Activated CD8-positive, alpha-beta T cell treated with anti-CD3 and anti-CD28 coated beads, Interleukin-2, amount 10 ng/mL, durations not matched to agents 7 days and 5 days (primary cell): ENCODE measurements at places on chromosomes 3 and 15.

DNA sequence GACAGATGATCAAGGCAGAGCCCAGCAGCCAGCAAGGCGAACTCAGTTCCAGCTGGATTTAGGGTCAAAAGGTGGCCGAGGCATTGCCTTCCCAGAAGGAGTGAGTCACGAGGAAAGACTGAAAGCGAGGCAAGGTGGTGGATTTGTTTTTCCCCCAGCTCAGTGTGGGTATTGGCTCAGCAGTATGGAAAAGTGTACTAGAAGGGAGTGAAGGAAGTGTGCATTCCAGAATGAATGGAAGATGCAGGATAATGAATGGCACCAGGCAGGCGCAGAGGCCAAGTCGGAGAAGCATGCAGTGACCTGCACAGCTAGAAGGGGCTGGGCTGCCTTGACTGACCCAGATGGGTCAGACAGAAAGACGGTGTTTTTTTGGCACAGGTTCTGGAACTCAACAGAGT is 46.3 kb downstream of the FOXP1 start:
- peaks cover 7% of the 10 kb centered on the region for H3K36me3 ChIP-seq
- H3K27me3 ChIP-seq, result no peaks in the 10 kb centered on the region
- H3K4me3 ChIP-seq, result no peak overlapping the region
- peaks cover 7% of the 10 kb centered on the region for H3K4me1 ChIP-seq

- peak; percentile 52 for DNase-seq
- H3K36me3 ChIP-seq, result no peaks in the 10 kb centered on the region
- H3K4me3 ChIP-seq, result peak overlapping the region; percentile 84
- no peaks in the 10 kb centered on the region for H3K27me3 ChIP-seq
Measured at GRCh38 chr15:80060356-80061006, 1.0 kb downstream of the ZFAND6 start.

DNA sequence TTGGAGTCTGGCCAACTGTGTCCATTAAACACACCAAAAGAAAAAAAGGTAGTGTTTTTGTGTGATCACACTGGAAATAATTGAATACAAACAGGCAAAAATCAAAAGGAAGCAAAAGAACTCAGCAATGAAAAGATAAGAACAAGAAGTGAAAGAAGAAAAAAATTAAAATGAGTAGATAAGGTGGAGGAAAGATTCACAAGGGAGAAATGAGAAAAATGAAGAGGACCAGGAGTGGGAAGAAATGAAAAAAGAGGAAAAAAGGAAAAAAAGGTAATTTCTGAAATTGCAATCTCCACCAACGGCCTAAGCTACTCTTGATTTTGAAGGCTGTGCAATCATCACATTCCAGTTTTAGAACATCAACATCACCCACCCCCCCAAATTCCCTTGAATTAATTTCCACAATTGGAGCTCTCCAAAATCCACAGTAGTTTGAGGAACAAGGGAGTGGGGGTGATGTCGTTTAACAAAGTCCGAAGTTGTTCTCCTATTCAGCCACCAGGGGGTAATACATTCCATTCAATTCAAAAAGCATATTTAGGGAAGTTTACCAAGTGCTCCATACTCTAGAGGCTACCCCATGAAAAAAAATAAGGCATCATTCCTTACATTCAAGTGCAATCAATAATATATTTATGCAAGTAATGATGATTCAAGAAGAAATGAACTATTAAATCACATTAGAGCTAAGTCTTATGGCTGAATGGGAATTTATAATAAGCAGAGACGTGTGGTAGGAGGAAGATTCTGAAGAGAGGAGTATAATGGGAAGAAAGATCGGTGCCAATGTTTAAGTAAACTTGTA is 37.4 kb downstream of the ZNF860 start:
- H3K4me3 ChIP-seq, result no peak overlapping the region
- H3K27me3 ChIP-seq, result peaks cover 12% of the 10 kb centered on the region
- no peak overlapping the region for H3K27ac ChIP-seq
- DNase-seq, result no peak

- peaks cover 16% of the 10 kb centered on the region for H3K4me1 ChIP-seq
- H3K27ac ChIP-seq, result no peak overlapping the region
- H3K4me3 ChIP-seq, result no peak overlapping the region
Measured at GRCh38 chr3:187186801-187187421, 10.4 kb upstream of the RTP1 start.

DNA sequence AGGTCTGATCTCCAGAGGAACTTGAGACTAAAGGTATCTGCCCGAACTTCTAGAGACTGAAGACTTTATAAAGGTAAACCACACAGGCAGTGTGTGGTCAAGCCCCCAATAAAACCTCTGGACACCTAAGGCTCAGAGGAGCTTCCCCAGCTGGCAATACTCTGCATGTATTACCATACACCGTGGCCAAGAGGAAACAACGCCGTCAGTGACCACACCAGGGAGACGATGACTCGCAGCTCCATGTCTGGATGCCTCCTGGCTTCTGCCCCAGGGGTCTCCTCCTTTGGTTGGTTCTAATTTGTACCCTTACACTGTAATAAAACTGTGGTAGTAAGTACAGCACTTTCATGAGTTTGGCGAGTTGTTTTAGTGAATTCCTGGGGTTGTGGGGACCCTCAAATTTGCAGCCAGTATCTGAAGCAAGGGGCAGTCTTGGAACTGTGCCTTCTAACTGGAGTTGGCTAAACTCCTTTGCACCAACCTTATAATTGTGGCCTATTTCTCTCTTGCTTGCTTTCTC is 32.1 kb upstream of the BCL2L10 start:
- DNase-seq, result no peak
- no peak overlapping the region for H3K27ac ChIP-seq
- peaks cover 33% of the 10 kb centered on the region for H3K36me3 ChIP-seq

DNA sequence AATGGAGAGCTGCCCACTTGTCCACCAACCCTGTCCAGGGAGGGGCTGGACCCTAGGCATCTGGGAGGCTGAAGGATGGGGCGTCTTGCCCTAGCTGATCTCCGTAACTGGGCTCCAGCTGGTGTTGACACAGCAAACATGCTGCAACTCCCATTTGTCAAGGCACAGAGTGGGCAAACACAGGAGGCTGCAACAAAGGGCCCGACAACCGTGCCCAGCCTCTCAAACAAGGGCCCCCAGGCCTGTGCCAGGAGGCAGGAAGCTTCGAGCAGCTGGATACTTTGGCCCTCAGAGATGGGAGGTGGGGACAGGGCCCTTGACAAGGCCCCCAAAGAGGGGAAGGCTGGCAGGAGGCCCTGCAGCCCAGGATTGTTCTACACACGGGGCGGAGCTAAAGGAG is 64.2 kb upstream of the TMEM115 start:
- DNase-seq, result no peak
- no peaks in the 10 kb centered on the region for H3K36me3 ChIP-seq
- H3K27me3 ChIP-seq, result no peaks in the 10 kb centered on the region
- H3K4me1 ChIP-seq, result peaks cover 2% of the 10 kb centered on the region
- no peak overlapping the region for H3K4me3 ChIP-seq

- DNase-seq, result no peak
- no peak overlapping the region for H3K4me3 ChIP-seq
- no peaks in the 10 kb centered on the region for H3K4me1 ChIP-seq
- no peaks in the 10 kb centered on the region for H3K27me3 ChIP-seq
- H3K27ac ChIP-seq, result no peak overlapping the region
Measured at GRCh38 chr3:1439395-1439794, 346.6 kb downstream of the CNTN6 start.

DNA sequence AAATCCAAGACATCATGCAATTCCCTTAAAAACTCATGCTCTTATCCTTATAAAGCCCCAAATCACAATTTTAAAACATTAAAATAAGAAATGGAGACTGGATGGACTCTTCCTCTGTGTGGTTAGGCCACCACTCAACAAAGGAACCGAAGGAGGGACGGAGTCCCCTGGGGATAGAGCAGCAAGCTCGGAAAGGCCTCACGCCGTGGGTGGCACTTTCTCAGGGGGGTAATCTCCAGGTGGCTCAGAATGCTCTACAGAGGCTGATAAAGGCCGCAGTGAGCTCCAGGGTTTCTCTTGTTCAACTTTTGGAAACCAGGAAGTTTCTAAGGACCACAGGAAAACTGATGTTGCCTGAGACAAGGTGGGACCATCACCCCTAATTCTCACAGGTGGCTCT is 23.2 kb downstream of the CCR9 start:
- H3K27ac ChIP-seq, result no peak overlapping the region
- peaks cover 10% of the 10 kb centered on the region for H3K36me3 ChIP-seq
- no peak overlapping the region for H3K4me3 ChIP-seq
- DNase-seq, result no peak

- no peaks in the 10 kb centered on the region for H3K36me3 ChIP-seq
- H3K27ac ChIP-seq, result no peak overlapping the region
- no peaks in the 10 kb centered on the region for H3K27me3 ChIP-seq
Measured at GRCh38 chr3:17686613-17687012, 55.8 kb downstream of the TBC1D5 start.

GRCh38 chr3:11386465-11387113 is 114.4 kb downstream of the ATG7 start:
- H3K4me1 ChIP-seq, result peaks cover 1% of the 10 kb centered on the region
- DNase-seq, result no peak
- H3K27me3 ChIP-seq, result no peaks in the 10 kb centered on the region
- H3K27ac ChIP-seq, result no peak overlapping the region
- no peak overlapping the region for H3K4me3 ChIP-seq
- peaks cover 17% of the 10 kb centered on the region for H3K36me3 ChIP-seq

- H3K4me1 ChIP-seq, result peaks cover 2% of the 10 kb centered on the region
- no peak overlapping the region for H3K27ac ChIP-seq
- no peaks in the 10 kb centered on the region for H3K27me3 ChIP-seq
- no peak for DNase-seq
Measured at GRCh38 chr3:11553436-11554235, 90.1 kb downstream of the VGLL4 start.

DNA sequence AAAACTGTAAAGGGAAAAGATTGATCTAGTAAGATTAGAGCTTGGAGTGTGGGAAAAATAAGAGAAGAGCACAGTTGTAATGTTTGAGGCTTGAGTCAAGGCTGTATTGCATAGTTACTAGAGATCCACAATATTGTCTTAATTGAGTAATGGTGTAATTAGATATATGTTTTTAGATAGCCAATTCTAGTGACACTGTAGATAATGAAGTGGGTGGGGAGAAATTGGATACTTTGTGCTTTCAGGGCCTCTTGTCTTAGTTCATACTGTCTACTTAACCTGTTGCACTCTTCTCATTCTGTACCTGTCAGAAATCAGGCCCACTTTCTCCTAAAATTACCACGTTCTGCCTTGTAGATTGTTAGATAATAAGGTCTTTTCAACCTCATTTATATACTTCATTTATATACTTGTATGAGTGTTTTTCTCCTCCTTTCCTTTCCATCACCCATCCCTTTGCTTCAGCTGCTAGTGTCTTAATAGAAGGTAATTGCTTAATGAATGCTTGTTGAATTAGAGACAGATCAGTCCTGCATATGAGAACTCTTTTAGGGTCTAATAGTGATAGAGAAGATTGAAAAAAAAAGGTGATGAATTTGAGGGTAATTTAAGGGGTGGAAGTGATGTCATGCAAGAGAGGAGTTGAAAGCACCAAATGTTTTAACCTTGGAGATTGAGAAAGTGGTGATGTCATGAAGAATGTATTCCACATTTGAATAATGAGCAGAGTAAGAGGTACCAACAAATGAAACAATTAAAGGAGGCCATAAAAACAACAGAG is 32.0 kb downstream of the PIK3CA start:
- no peak for DNase-seq
- H3K27ac ChIP-seq, result no peak overlapping the region
- peaks cover 21% of the 10 kb centered on the region for H3K4me1 ChIP-seq
- peaks cover 2% of the 10 kb centered on the region for H3K36me3 ChIP-seq
- no peak overlapping the region for H3K4me3 ChIP-seq

DNA sequence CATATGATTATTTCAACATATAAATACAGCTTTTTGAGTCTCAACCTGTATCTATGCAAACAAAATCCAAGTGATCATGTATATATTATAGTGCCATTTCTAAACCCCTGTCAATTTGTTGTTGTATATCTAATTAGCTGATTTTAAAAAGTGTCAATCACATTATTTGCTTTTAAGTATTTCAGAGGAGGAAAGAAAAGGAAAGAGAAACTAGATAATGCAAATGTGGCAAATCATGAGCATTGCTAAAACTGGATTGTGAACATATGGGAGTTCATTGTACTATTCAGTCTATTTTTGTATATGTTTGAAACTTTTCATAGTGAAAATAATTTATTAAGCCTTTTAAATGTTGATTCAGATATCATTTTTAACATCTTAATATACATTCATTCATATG is 190.7 kb downstream of the ZIC4 start:
- DNase-seq, result no peak
- no peak overlapping the region for H3K27ac ChIP-seq
- no peaks in the 10 kb centered on the region for H3K27me3 ChIP-seq
- H3K4me3 ChIP-seq, result no peak overlapping the region
- H3K4me1 ChIP-seq, result no peaks in the 10 kb centered on the region

- DNase-seq, result no peak
- H3K27me3 ChIP-seq, result peaks cover 9% of the 10 kb centered on the region
- H3K36me3 ChIP-seq, result no peaks in the 10 kb centered on the region
- no peak overlapping the region for H3K27ac ChIP-seq
Measured at GRCh38 chr15:80878867-80879250, 99.7 kb downstream of the CEMIP start.
